ENCODE measurements at places on chromosomes 7 and 10.

DNA sequence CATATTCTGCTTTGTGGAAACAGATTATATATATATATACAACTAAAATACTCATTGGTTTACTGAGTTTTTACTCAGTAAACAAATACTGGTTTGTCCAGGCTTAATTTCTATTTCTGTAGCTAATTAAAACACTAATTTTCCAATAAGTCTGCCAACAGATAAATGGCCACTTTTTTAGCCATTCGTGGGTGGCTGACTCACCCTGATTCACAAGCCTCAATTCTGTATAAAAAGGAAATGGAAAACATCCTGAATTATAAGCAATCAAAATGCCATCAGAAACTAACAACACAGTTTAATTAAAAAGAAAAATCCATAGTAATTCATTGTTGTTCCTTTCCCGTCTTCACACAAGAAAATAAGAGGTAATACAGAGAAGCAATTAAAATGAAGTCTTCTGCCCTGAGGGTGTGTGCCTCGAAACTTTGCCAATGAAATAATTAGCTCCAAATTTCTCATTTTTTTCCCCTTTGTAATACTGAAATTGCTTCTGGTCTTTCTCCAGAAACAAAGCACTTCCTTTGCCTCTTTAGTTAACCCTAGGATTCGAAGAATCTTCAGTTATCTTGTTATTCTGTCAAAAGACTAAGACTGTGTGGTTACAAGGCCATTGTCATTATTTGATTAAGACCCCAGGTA lies 118.7 kb upstream of the PTN start:
- DNase-seq = no peak

GRCh38 chr7:122546496-122546895 lies 152.4 kb downstream of the RNF133 start:
- DNase-seq = no peak

GRCh38 chr7:69738396-69738951 lies 140.2 kb downstream of the AUTS2 start:
- no peak for DNase-seq

DNA sequence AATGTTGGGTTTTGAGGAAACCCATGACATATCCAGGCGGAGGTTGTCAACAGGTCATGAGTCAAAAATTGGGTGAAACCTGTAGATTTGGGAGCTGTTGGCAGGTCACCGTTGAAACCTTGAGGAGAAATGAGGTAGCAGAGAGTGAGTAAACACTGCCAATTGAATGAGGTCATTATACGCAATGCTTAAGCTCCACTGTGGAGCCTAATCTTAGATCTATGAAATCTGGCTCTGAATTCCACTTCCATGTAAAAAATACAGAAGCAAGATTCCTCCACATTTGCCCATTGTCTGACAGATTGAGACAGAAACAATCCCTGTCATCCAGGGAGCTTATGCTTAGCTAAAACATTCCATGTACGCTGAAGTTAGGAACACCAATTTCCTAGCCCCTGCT lies 76.0 kb upstream of the IL6 start:
- no peak for DNase-seq

GRCh38 chr7:147700702-147701101 lies 889.9 kb upstream of the C7orf33 start:
- no peak for DNase-seq

GRCh38 chr7:1040790-1041189 lies 3.6 kb upstream of the GPR146 start:
- DNase-seq = no peak

- no peak for DNase-seq
Measured at GRCh38 chr10:124152139-124153022, 59.0 kb upstream of the CHST15 start.

DNA sequence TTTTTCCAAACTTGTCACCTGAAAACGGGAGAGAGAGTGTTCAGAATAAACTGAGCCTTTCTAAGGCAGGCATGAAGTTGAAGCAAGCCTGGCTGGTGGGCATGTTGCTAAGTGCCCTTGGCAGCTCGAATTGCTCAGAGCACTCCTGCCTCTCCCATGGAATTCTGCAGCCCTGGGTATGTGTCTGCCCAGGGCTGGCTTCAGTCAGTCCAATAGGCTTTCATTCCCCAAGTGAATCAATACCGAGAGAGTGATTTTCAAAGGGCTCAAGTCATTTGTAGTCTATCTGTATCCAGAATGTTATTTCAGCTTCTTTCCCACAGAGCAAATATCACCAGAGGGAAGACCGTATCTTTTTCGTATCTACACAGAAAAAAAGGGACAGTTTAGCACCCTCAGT lies 415.5 kb upstream of the COBL start:
- no peak for DNase-seq

DNA sequence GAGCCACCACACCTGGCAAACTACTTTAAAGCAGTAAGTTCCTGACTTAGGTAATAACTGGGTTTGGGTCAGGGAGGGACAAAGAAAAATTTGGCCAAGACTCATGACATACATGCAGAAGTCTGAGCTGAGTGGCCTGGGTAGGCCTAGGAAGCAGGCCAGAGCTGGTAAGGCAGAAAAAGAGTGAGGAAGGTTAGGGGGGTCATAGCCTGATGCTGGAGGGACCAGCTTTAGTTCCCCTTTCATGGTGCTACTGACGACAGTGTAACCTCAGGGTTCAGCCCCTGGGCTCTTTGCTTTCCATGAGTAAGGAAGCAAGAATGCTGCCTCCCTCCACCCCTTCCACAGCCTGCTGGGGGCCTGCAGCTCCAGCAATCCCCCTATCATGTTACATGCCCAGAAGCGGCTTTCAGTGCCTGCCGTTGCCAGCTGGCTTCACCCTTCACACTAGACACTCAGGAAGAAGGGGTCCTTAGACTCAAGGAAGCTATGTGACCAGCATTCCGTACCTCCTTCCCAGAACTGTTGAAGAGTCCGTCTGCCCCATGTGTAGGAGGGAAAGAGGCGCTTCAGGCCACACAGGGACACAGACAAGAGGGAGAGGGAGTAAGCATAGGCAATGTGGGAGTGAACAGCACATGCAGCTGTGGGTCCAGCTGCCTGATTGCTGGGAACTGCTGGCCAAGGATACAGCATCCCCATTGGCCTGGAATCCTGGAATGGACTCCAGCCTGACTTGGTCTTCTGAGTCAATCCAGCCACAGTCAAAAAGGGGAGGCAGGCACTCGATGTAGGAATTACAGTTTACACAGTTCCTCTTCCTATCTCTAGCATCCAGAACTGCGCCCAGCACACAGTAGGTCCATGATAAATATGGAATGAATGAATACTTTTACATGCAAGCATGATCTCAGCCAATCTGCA lies 4.1 kb upstream of the PLAU start:
- DNase-seq = no peak

GRCh38 chr10:88851706-88852105 lies at the start of gene ANKRD22:
ANKRD22 (minus strand) TSS chr10:88851844; CDS start chr10:88851607, 237 bp downstream.
- DNase-seq = no peak

DNA sequence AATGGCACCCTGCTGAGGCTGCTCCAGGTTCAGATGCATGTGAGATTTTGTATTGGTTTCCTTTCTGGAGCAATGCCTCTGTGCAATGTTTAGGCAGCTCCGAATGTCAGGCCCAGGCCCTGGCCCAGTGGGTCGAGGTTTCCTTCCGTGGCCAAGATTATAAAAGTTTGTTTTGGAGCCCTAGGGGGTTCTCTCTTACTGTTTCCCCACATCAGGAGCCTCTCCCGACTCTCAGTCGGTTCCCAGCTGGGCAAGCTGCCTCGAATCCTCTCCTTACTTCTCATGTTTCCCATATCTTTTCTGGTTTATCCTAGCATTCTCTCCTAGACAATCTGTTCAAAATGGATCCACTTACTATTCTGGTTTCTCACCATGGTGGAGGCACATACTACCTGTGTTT lies 11.0 kb downstream of the TMEM140 start:
- DNase-seq = no peak

GRCh38 chr7:21192657-21193056 lies 235.2 kb upstream of the SP4 start:
- no peak for DNase-seq

DNA sequence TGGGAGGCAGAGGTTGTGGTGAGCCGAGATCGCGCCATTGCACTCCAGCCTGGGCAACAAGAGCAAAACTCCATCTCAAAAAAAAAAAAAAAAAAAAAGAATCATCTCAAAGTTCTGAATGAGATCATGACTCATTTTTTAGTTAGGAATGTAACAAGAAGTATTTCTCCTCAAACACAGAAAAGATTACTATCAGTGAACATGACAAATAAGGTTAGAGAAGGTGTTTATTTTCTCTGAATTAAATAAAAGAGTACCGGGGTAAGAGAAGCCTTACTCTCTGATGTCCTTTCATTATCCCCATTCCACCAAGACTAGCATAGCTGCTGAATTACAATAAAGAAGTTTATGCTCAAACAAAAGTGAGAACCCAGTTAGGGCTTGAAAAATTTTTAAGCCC lies 50.1 kb downstream of the IPMK start:
- no peak for DNase-seq
